ENCODE measurements at places on chromosomes 11 and 22. TPM values are rescaled to one million over a fixed set of nuclear protein-coding genes. Genes with fewer than 3 reads are reported as not detected.

DNA sequence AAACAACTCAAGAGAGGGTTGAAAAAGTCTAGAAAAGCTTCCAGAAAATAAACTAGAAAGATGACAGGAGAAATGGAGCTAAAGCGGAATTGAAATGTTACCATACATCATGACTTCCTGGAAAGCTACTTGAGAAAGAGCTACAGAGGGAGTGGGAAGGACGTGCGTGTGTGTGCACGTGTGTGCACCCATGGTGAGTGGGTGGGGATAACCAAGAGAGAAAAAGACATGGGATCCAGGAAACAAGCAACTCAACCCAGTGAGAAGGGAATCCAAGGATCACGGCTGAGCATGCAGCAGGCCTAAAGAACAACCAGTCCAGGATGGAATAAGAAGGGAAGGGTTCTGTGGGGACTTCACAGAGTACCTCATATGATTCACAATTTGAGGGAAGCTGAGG, 21.6 kb downstream of the APOL1 start:
- H3K4me1 ChIP-seq: peaks cover 9% of the 10 kb centered on the region
- no peaks in the 10 kb centered on the region for H3K36me3 ChIP-seq

DNA sequence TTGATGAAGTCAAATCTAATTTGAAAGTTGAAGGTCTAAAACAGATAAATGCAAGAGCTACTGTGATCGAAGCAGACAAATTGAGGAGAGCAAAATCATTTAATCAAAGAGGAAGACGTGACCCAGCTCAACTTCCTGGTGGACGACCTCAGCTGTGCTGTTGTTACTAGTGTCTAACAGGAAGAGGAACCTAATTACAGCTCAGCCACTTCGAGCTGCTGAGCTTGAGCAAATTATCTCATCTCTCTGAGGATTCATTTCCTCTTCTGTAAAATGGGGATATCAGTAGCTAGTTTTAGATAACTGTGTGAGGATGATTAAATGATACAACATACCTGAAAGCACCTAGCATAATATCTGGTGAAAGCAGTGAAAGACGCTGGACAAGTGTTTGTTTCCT, 48.6 kb upstream of the OLFML1 start:
- no peaks in the 10 kb centered on the region for H3K36me3 ChIP-seq
- no peaks in the 10 kb centered on the region for H3K4me1 ChIP-seq
- peak; percentile 33 for DNase-seq
- no peak overlapping the region for H3K27ac ChIP-seq
- H3K27me3 ChIP-seq: no peaks in the 10 kb centered on the region
- H3K4me3 ChIP-seq: no peak overlapping the region

ARHGAP20 gene
- total RNA-seq: 1.3 TPM

DNA sequence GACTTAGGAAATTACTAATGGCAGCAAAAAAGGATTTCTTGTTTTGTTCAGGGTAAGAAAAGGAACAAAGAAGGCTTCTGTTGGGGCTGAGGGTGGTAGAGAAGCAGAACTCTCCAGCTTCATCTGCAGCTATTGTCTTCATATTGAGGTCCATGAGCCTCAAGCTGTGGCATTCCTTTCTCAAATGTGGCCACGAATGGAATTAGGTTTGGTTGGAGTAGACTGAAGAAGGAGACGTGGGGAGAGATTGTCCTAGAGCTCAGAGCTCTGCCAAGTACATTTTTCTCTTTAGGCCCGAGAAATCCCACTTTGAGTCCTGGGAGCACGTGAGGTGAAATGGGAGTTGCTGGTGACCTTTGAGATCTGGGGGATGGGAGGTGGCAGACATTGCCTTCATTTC, 25.8 kb upstream of the MYOD1 start:
- H3K36me3 ChIP-seq: no peaks in the 10 kb centered on the region
- H3K4me3 ChIP-seq: no peak overlapping the region
- peaks cover 5% of the 10 kb centered on the region for H3K4me1 ChIP-seq
- H3K27me3 ChIP-seq: no peaks in the 10 kb centered on the region

GRCh38 chr11:62427630-62428233, 8.9 kb downstream of the SCGB1A1 start:
- no peak overlapping the region for H3K27ac ChIP-seq
- H3K36me3 ChIP-seq: no peaks in the 10 kb centered on the region
- H3K27me3 ChIP-seq: no peaks in the 10 kb centered on the region
- peaks cover 35% of the 10 kb centered on the region for H3K4me1 ChIP-seq

LINC01488 gene
- total RNA-seq: not detected

OR6T1 gene
- total RNA-seq: not detected

CSTF3 gene
- 8.9 TPM for total RNA-seq

- no peak for DNase-seq
- no peak overlapping the region for H3K4me3 ChIP-seq
- H3K4me1 ChIP-seq: peaks cover 6% of the 10 kb centered on the region
- no peak overlapping the region for H3K27ac ChIP-seq
- no peaks in the 10 kb centered on the region for H3K27me3 ChIP-seq
Observed at GRCh38 chr11:113193016-113193415, 121.4 kb upstream of the TTC12 start.

OR51B5 gene
- total RNA-seq: not detected

DNA sequence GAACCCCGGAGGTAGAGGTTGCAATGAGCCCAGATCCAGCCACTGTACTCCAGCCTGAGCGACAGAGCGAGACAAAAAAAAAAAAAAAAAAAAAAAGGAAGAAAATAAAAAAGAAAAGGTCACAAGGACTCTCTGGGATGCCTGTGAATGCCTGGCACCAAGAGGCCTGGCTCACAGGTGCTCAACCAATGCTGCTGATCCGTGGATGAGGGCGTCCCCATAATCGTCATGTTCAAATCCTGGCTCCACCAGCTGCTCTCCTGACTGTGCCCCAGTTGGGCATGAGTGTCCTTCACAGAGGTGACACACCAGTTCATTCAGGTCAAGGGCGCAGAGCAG, 645 bp upstream of the GAS2L1 start:
- H3K27ac ChIP-seq: peak overlapping the region; percentile 84
- no peak overlapping the region for H3K4me3 ChIP-seq
- no peaks in the 10 kb centered on the region for H3K27me3 ChIP-seq
- H3K36me3 ChIP-seq: no peaks in the 10 kb centered on the region

DMC1 gene
- total RNA-seq: not detected

MRE11 gene
- total RNA-seq: 18.9 TPM

DNA sequence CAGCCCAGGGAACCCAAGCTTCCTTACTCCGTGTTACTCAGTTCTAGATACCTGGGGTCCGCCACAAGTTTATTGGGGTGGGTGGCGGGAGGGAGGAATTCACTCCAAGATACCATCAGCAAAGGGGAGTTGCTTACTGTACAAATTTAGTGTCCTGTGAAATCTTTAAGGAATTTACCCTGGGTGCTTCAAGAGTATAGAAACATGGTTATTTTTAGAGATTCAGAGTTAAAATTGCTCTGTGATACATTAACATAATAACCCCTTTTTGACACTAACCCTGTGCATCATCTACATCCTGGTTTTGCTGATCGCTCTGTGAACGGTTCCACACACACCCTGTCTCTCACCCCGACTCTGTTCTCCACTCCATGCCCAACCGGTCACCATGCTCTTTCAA, 18.9 kb upstream of the LYVE1 start:
- H3K4me1 ChIP-seq: peaks cover 13% of the 10 kb centered on the region
- no peaks in the 10 kb centered on the region for H3K36me3 ChIP-seq
- H3K27me3 ChIP-seq: no peaks in the 10 kb centered on the region
- no peak overlapping the region for H3K4me3 ChIP-seq

- H3K4me1 ChIP-seq: peaks cover 6% of the 10 kb centered on the region
- H3K36me3 ChIP-seq: no peaks in the 10 kb centered on the region
- H3K4me3 ChIP-seq: no peak overlapping the region
Observed at GRCh38 chr11:44620328-44620725, 54.9 kb downstream of the CD82 start.

- no peaks in the 10 kb centered on the region for H3K36me3 ChIP-seq
- DNase-seq: peak; percentile 22
- no peak overlapping the region for H3K27ac ChIP-seq
- H3K27me3 ChIP-seq: no peaks in the 10 kb centered on the region
- H3K4me1 ChIP-seq: peaks cover 39% of the 10 kb centered on the region
Observed at GRCh38 chr11:124863826-124864165, 1.4 kb upstream of the ROBO3 start.

DNA sequence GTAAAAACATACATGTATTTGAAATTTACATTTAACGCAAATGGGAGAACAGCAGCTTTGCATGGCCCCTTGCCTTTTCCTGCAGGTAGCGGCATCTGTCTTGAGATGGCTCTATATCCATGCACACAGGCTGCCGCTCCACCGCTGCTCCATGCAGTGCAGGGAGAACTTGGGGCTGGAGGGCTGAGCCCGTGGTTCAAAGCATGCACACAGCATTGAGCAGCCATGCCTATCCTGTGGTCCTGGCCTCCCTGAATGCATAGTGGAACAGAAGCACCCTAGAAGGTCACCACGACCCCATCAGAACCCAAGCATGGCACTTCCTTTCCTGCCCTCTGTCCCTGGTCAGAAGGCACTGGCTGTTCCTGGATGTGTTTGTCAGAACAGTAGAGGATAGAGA, 35.0 kb upstream of the TP53I11 start:
- no peaks in the 10 kb centered on the region for H3K27me3 ChIP-seq
- H3K36me3 ChIP-seq: no peaks in the 10 kb centered on the region
- H3K27ac ChIP-seq: no peak overlapping the region
- DNase-seq: no peak
- peaks cover 24% of the 10 kb centered on the region for H3K4me1 ChIP-seq

DNA sequence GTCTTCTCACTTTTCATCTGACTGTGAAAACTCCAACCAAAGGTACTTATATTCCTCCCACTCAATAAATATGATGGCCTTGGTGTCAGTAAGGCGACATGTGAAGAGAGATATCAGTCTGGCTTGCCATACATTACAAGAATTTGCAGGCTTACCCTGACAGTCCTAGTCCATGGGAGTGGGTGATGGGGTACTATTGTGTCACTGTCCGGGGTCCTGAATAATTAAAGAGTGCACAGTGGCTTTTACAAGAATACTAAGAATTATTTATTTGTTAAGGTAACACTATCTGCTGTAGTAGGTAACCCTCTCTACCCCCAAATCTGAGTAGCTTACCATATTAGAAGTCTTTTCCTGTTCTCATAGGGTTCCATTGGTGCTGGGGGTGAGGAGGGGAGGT, 23.1 kb upstream of the IZUMO1R start:
- no peaks in the 10 kb centered on the region for H3K27me3 ChIP-seq
- DNase-seq: no peak
- H3K4me1 ChIP-seq: peaks cover 2% of the 10 kb centered on the region
- H3K27ac ChIP-seq: no peak overlapping the region
- H3K36me3 ChIP-seq: no peaks in the 10 kb centered on the region

DNA sequence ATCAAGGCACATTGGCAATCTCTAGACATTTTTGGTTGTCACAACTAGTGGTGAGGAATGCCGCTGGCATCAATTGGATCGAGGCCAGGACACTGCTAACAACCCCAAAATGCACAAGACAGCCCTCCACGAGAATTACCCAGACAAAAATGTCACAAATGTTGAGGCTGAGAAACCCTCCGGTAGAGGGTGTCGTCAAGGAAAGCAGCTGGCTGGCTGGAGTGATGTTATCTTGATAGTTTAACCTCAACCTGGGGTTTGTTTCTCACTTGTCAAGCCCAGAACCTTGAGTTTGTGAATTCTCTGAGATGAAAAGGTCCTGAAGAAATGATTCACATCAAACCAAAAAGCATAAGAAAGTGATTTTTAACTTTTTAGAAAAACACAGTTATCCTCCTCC, 21.1 kb upstream of the TMPRSS13 start:
- H3K27ac ChIP-seq: no peak overlapping the region
- no peaks in the 10 kb centered on the region for H3K36me3 ChIP-seq
- H3K27me3 ChIP-seq: no peaks in the 10 kb centered on the region
- H3K4me1 ChIP-seq: peaks cover 9% of the 10 kb centered on the region
- no peak for DNase-seq

PTPRCAP gene
- 6.0 TPM for total RNA-seq

- H3K36me3 ChIP-seq: no peaks in the 10 kb centered on the region
- no peak overlapping the region for H3K27ac ChIP-seq
- H3K4me1 ChIP-seq: no peaks in the 10 kb centered on the region
- no peak overlapping the region for H3K4me3 ChIP-seq
- no peaks in the 10 kb centered on the region for H3K27me3 ChIP-seq
- DNase-seq: no peak
Observed at GRCh38 chr11:45042560-45042959, 91.9 kb upstream of the TP53I11 start.

- no peak overlapping the region for H3K27ac ChIP-seq
- no peak overlapping the region for H3K4me3 ChIP-seq
- no peaks in the 10 kb centered on the region for H3K4me1 ChIP-seq
Observed at GRCh38 chr11:72512956-72513355, 78.6 kb upstream of the CLPB start.

GRCh38 chr22:32584650-32585049, 110.0 kb downstream of the FBXO7 start:
- no peak overlapping the region for H3K4me3 ChIP-seq
- no peaks in the 10 kb centered on the region for H3K36me3 ChIP-seq
- no peaks in the 10 kb centered on the region for H3K4me1 ChIP-seq
- no peaks in the 10 kb centered on the region for H3K27me3 ChIP-seq
- no peak overlapping the region for H3K27ac ChIP-seq

NLRP14 gene
- total RNA-seq: under 0.01 TPM

GLYAT gene
- 0.99 TPM for total RNA-seq

GRCh38 chr22:26325641-26326040, 103.4 kb upstream of the ASPHD2 start:
- H3K36me3 ChIP-seq: no peaks in the 10 kb centered on the region
- no peaks in the 10 kb centered on the region for H3K4me1 ChIP-seq
- no peak overlapping the region for H3K4me3 ChIP-seq
- H3K27ac ChIP-seq: no peak overlapping the region

MRGPRX4 gene
- total RNA-seq: not detected

OR4C16 gene
- total RNA-seq: not detected

- no peaks in the 10 kb centered on the region for H3K36me3 ChIP-seq
- H3K4me3 ChIP-seq: no peak overlapping the region
- no peaks in the 10 kb centered on the region for H3K27me3 ChIP-seq
- no peak overlapping the region for H3K27ac ChIP-seq
Observed at GRCh38 chr22:35275580-35275979, 18.3 kb downstream of the HMGXB4 start.

SYT7 gene
- total RNA-seq: 8.6 TPM

MS4A15 gene
- total RNA-seq: not detected

DNA sequence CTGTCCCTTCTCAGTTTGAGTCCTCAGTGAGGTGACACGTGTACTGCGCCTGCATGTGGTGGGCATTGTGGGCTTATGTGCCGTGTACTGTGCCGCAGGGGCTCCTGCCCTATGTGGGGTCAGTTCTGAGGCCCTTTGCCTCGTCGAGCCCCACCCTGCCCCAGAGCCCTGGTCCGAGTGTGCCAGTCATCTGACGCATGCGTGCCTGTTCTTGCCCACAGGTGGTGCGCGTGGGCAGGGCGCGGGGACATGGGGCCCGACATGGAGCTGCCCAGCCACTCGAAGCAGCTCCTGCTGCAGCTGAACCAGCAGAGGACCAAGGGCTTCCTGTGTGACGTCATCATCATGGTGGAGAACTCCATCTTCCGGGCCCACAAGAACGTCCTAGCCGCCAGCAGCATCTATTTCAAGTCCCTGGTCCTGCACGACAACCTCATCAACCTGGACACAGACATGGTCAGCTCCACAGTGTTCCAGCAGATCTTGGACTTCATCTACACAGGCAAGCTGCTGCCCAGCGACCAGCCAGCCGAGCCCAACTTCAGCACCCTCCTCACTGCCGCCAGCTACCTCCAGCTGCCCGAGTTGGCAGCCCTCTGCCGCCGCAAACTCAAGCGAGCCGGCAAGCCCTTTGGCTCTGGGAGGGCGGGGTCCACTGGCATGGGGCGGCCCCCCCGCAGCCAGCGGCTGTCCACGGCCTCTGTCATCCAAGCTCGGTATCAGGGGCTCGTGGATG, 22.3 kb upstream of the TMEM191C start:
- H3K27ac ChIP-seq: no peak overlapping the region
- H3K4me1 ChIP-seq: peaks cover 26% of the 10 kb centered on the region
- H3K4me3 ChIP-seq: no peak overlapping the region
- peaks cover 10% of the 10 kb centered on the region for H3K36me3 ChIP-seq
